ENCODE measurements at places on chromosomes 7 and 10.

DNA sequence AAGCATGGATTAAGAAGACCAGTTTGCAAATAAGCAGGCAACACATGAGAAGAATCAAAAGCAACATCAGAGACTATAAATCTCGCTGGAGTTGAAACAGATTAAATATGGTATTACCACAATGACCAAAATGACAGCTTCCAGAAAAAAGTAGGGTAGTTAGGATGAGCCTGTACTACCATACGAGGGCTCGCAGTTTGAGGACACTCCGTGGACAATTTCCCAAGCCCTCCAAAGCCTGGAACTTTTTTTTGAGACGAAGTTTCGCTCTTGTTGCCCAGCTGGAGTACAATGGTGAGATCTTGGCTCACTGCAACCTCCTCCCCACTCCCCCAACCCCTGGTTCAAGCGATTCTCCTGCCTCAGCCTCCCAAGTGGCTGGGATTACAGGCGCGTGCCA lies 1.0 kb downstream of the LRRC17 start:
- DNase-seq, result peak; percentile 44

DNA sequence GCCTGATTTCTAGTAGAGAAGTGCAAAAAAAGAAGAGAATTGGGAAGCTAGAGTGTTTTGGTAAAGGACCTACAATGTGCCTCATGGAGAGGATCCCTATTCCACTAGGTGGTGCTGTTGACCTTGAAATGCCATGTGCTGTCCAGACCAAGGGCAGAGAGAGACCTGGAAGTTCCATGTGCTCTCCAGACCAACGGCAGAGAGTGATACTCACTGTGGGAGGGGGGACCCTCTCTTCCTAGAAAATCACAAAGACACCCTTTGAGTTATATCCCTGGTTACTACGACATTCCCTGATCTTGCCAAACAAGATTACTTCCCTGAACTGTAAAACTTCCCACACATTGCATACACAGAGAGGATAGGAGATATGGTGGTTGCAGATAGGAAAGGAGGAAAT lies 212.7 kb upstream of the ZNF804B start:
- DNase-seq, result peak; percentile 33

DNA sequence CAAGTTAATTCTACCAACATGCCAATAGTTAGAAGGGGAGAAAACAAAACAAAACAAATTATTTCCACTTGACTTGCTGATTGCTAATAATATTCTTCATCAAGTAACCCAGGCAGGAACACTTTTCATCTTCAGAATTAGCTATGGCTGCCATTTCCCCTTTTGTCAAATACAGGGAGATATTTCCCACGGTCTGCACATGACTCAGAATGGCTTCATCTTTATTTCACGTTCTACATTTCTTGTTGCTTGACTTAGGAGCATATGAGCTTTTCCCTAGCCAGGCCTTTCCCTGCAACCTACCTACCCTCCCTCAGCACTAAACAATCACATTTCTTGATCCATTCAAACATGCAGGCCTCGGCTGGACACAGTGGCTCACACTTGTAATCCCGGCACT lies 6.5 kb downstream of the CPVL start:
- DNase-seq, result no peak

DNA sequence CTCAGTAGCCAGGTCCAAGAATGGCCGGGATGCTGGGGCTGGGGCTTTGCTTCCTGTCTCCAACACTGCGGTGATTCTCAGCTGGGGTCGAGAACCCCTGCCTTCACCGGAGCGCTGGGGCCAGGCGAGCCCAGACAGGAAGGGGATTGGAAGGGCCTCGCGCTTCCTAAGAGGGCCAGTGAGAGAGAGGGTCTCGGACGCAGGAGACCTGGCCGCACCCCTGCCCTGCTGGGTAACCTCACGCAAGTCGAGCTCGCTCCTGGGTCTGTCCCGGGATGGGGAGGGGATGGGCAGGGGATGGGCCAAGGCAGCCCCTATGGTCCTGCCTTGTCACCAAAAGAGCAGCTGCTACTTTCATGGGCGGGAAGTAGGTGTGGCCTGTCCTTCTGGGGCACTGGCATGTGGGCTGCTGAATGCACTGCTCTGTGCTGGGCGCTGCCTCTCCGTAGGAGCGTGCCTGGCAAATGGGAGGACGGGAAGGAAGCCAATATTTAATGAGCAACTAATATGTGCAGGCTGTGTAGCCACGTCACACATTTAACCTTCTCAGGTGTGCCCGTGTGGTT lies 20.0 kb downstream of the KCNK18 start:
- no peak for DNase-seq

- no peak for DNase-seq
Observed at GRCh38 chr10:10758306-10758705, 259.4 kb upstream of the CELF2 start.

DNA sequence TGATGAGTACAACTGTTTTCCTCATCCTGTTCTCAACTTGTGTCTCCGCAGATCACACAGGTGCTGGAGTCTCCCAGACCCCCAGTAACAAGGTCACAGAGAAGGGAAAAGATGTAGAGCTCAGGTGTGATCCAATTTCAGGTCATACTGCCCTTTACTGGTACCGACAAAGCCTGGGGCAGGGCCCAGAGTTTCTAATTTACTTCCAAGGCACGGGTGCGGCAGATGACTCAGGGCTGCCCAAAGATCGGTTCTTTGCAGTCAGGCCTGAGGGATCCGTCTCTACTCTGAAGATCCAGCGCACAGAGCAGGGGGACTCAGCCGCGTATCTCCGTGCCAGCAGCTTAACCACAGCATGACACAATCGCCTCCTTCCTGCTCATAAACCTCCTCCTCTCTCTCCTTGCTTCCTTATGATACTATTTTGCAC lies 126.7 kb upstream of the PRSS58 start:
- DNase-seq, result peak; percentile 25

- no peak for DNase-seq
Observed at GRCh38 chr10:116408719-116409118, 18.9 kb upstream of the PNLIPRP3 start.

DNA sequence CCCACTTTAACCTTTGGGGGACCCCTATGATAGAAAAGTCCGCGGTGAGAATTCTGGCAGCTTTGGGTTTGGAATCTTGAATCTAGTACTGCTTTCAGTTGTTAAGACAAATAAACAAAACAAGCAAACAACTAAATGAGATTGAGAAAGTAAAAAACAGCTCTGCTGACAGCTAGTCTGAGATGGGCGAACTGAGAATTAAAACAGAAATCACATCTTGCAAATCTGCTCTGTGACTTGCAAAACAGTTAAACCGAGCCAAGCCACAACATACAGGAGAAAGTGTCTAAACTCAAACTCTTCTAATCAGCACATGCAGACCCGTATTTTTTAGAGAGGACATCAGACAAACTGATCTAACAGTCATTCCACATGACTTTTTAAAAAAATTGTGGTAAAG lies 110.4 kb downstream of the SH2D4B start:
- no peak for DNase-seq

DNA sequence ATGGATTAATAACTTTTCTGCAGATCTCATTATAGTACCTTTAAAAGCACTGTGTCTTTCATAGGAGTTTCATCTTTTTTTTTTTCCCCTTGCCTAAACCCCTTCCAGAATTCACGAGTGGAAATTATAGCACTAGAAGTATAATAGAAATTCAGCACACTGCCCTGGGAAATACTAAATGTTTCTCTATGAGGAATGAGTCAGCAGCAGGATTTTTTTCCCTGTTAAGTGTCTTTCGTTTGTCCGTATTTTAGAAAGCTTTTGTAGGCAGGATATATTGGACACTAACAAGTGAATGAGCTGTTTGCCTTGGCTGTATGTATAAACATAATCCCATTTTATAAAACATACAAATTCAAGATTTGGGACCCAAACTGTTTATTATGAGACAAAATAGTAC lies 105.8 kb downstream of the EXOC4 start:
- peak; percentile 42 for DNase-seq

DNA sequence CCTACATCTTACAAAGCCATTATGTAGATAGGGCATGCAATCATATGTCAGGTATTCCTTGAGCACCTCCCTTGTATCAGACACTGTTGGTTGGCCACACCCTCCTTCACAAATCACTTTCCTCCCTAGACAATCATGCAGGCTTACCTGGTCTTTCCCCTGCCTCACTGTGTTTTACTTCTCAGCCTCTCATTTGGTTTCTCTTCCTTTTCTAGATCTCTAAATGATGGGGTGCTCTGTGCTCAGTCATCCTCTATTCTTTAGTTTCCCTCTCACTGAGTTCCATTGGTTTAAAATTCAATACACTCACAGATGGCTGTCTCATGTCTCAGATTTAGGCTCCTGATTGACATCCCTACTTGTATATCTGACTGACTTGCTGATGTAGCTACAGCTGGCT lies 31.4 kb downstream of the ANK3 start:
- no peak for DNase-seq

DNA sequence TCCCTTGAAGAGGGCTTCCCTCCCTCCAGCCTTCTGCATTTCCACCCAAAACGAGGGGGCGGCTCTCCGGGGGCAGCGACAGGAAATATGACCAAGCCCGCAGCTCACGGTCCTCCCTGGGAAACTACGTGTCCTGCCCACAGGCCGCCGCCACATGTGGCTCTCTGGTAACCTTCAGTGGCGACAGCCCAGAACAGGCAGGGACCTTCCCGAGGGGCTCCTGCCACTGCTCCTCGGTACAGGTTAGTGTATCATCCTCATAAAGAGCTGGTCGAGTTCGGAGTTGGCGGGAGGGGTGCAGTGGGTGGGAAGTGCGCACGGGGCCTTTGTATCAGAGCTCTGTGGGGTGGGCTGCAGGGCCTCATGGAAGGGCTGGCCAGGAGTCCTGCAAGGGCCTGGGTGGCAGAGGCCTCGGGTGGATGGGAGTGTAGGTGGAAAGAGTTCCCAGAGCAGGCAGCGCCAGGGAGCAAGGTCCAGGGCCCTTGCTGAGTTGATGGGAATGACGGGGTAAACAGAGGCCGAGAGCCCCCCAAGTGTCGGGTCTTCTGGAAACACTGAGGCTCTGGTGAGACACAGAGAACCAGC lies 66.0 kb downstream of the TCERG1L start:
- DNase-seq, result no peak

DNA sequence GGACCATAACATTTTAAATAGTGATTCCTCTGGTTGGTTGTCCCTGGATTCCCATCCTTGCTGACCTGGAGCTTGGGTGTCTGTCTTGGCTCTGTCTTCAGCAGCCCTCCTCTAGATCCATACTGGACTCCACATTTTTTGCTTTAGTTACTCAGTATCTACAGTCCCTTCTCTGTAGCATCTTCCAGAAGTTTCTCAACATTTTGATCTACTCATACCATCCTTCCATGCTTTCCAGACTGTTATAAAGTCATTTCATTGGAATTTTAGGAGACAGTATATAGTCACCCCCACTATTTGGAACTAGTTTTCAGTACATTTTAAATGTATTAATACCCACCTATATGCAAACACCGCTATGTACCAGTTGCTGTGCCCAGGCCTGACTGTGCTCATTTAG lies 25.8 kb downstream of the APBB1IP start:
- DNase-seq, result no peak

DNA sequence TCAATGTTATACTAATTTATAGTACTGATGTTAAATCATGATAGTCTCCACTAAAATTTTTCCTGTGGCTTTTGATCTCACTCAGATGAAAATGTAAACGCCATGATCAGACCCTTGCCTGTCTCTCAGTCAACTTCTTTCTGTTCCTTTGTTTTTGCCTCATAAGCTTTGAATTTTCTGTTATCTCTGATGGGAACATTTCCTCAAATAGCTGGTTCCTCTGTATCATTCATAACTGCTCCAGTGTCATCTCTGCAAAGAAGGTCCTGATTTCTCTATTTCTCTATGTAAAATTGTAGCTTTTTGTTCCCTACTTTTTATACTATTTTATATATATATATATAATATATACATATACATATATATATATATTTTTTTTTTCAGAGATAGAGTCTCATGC lies 67.5 kb downstream of the GPR141 start:
- no peak for DNase-seq

DNA sequence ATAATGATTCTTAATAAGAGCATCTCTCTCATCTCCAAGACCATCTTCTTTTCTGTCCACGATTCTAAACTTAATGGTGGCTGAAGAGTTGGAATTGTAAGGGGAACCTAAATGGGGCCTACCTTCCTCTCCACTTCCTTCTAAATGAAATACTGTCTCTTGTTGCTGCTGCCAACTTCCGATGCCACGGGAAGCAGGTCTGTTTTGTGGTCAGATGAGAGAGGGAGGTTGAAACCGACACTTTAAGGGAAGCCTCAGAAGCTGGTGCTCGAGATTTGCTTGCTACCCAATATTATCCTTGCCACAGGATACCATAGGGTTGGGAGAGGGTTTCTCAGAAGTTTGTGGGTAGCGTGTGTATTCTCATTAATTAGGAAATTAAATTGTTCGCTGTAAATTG lies 464.1 kb downstream of the SUGCT start:
- no peak for DNase-seq

DNA sequence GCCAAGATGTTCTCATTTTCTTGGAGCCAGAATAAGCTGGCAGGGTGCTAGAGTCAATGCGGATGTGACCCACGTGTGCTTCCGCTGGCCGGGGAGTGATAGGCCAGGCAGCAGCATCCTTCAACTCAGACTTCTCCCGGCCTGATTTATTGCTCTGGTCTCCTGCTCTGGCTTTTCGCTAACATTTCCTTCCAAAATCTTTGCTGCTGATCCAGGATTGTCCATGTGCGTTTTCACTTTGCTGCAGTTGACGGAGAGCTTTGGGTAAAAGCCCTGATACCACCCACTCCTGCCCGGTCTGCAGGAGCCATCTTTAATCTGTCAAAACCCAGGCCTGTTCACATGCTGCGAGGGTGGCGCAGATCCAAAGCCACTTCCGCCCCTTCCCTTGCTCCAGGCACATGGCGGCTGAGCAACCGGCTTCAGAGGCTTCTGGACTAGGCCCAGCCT lies 106.8 kb downstream of the CYP26A1 start:
- DNase-seq, result peak; percentile 46

GRCh38 chr7:29202651-29203069 lies 8.1 kb downstream of the CHN2 start:
- DNase-seq, result no peak

- DNase-seq, result no peak
Observed at GRCh38 chr10:90028312-90028711, 326.9 kb downstream of the KIF20B start.

GRCh38 chr10:16470747-16471146 lies 33.9 kb downstream of the PTER start:
- DNase-seq, result no peak

DNA sequence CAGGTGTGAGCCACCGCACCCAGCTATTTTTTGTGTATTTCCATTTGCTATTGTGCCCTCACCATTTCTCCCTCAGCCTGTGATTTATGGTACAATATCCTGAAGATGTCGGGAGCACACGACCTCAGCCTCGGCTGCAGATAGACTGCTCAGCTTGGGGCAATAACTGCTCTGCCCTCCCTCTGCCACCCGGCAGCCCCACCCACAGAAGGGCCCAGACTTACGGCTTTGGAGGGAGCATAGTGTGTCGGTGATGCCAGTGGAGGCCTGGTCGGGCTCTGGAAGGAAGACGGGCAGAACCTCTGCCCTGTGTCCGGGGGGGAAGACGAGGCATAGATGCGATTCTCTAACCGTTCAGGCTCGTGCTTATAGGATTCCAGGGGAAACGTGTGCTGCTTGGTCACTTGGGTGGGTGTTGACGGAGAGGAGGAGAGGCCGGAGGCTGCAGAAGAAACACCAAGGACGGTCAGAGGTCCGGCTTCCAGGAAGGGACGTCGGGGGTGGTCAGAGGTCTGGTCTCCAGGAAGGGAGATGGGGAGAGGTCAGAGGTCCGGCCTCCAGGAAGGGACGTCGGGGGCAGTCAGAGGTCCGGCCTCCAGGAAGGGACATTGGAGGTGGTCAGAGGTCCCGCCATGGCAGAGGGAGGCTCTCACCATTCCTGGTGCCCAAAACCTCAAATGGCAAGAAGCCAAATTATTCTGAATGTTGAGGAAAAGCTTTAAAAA lies 155.7 kb upstream of the RHEB start:
- no peak for DNase-seq

- DNase-seq, result no peak
Observed at GRCh38 chr7:158501393-158502067, 86.1 kb downstream of the PTPRN2 start.

Data from fibroblast of pulmonary artery (primary cell).